ENCODE measurements at places on chromosomes 1 and 21. TPM values are rescaled to one million over a fixed set of nuclear protein-coding genes. Genes with fewer than 3 reads are reported as not detected.

PRKAA2 gene
- 3.4 TPM for total RNA-seq

EVA1C gene
- total RNA-seq: 6.0 TPM

NUDT4B gene
- 4.6 TPM for total RNA-seq

LRRC53 gene
- not detected for total RNA-seq

GOLT1A gene
- total RNA-seq: 1.4 TPM

RGS13 gene
- not detected for total RNA-seq

CD247 gene
- not detected for total RNA-seq

TMPRSS15 gene
- total RNA-seq: not detected

FABP3 gene
- total RNA-seq: not detected

FNDC5 gene
- not detected for total RNA-seq

All from tracheal epithelial cell (primary cell).